ENCODE measurements at places on chromosomes 13 and 19.

DNA sequence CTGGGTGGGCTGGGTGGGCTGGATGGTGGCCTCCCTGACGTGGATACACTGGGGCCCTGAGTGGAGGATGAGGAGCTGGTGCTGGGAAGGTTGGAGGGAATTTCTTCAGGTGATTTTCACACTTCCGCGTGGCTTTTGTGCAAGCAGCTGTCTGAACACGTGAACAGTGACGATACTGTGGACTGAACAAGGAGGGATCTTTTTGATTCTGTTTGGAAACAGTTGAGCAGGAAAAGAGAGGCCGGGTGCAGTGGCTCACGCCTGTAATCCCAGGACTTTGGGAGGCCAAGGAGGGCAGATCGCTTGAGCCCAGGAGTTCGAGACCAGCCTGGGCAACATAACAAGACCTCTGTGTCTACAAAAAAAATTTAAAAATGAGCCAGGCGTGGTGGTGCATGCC is 9.1 kb upstream of the GTF2F1 start:
- no peak for DNase-seq

DNA sequence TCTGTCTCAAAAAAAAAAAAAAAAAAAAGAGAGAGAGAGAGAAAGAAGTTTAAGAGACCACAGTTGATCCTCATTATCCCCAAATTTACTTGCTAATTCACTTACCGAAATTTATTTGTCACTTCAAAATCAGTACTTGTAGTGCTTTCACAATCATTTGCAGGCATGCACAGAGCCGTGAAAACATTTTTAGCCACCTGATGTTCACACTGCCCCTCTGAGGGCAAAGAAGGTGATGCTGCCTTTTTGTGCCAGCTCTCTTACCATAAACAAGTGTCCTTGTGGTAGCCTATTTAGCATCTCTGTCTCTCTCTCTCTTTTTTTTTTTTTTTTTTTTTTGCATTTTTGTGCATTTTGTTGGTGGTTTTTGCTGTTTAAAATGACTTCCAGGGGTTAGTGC is 24.1 kb upstream of the CASP14 start:
- peak; percentile 39 for DNase-seq

DNA sequence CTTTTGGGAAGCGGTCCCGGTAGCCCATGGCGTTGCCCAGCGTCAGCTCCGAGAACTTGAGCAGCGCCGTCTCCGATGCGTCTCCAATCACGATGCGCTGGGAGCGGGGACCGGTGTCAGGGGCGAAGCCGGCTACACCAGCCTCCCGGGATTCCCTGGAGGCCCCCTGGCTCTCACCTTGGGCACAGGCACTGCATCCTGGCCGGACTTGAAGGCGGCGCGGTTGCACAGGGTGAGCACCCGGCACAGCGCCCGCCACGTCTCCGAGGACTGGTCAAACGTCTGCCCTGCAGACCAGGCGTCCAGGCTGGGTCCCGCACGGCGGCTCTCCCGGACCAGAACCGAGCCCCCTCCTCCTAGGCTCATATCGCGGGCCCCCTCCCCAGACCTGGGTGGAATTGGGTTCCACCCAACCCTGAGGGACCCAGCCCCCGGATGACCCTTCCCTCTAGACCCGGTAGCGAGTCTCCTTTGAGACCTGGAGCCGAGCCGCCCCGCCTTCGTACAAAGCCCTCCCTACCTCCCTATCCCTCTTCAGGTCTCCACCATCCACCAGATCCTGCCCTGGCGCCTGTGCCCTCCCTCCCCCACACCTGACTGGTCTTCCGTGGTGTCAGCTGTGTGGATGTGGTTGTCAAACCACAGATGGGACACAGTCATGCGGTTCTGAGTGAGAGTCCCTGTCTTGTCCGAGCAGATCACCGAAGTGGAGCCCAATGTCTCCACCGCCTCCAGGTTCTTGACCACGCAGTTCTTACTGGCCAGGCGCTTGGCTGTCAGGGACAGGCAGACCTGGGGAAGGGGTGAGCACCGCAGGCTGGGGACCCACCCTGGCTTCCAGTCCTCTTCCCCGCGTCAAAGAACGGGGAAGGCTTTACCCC is 4.8 kb downstream of the ATP4A start:
- no peak for DNase-seq

- no peak for DNase-seq
These were observed 766.1 kb upstream of the GPC6 start for GRCh38 chr13:92460479-92460878.

DNA sequence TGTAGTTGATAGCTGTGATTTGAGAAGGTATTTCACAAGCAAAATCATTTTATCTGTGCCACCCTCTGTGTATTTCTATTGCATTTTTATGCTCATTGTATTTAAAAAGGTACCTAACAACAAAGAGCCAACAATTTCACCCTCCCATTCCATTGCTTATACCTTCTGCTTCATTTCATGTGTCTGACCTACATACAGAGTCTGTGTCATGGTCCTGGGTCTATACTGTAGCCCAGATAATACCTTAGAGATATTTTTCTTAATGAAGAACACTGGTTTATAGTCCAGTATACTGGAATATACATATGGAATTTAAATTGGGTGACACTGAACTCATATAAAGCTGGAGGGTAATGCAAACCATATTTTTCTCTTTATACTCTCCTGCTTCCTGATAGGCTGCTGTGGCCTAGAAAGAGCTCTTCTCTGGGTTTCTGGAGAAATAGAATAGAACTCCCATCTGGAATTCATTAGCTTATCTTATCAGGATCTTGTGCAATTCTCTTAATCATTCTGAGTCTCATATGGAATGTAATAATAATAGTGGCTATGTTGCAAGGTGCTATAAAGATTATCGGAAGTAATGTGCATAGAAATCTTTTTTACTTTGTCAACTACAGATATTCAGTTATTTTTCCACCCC is 31.8 kb upstream of the SPART start:
- no peak for DNase-seq

GRCh38 chr13:52010890-52011631 is at the start of gene ATP7B:
Gene ATP7B, minus strand, starts transcription at chr13:52011450. Its CDS starts 113 bp downstream, at chr13:52011337.
- DNase-seq = no peak

DNA sequence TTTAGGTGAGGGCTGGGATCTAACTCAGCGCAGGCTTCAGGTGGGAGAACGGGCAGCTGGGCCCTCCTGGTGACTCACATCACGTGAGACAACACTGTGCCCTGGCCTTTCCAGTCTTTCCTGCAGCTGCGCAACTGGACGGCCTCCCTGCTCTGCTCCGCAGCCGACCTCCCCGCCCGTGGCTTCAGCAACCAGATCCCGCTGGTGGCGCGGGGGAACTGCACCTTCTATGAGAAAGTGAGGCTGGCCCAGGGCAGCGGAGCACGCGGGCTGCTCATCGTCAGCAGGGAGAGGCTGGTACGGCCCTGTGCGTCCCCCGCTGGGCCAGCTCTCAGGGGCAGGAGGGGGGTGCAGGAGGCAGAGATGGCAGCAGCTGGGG is 8.8 kb downstream of the SPPL2B start:
- no peak for DNase-seq

DNA sequence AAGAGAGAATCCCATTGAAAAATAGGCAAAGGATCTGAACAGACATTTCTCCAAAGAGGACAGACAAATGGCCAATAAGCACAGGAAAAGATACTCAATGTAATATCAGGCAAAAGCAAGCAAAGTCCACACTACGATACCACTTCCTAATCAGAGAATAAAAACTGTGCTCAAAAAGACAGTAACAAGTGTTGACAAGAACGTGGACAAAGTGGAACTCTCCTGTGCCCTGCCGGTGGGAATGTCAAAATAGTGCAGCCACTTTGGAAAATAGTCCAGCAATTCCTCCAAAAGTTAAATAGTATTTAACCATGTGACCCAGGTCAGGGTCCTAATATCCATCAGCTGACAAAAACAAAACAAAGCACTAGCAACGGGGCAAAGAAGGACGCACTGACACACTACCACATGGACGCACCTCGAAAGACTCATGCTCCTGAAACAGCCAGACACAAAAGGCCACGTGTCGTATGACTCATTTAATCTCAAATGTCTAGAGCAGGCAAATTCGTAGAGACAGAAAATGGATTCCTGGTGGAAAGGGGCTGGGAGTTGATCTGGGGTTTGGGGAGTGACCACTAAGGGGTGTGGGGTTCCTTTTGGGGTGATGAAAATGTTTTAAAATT is 5.2 kb downstream of the MIER2 start:
- DNase-seq = no peak

- no peak for DNase-seq
These were observed 6.9 kb downstream of the KIR3DL3 start for GRCh38 chr19:54731191-54731590.

DNA sequence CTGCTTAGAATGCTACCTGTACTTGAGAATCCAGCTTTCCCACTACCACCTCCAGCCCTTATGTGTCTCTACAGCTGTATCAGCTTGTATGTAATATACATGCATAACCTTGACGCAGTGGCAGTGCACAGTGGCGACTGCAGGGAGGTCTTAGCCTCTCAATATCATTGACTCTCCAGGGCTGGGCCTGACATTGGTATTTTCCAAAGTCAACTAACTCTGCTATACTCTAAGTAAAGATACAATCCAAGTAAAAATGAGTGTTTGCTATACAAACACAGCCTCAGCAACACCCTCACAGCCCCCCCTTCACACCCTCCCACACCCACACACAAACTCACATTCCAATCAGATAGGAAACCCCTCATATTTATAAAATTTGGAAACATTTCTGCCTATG is 6.7 kb upstream of the UBL3 start:
- no peak for DNase-seq

GRCh38 chr13:23372264-23372906 is 61.1 kb downstream of the SACS start:
- no peak for DNase-seq

DNA sequence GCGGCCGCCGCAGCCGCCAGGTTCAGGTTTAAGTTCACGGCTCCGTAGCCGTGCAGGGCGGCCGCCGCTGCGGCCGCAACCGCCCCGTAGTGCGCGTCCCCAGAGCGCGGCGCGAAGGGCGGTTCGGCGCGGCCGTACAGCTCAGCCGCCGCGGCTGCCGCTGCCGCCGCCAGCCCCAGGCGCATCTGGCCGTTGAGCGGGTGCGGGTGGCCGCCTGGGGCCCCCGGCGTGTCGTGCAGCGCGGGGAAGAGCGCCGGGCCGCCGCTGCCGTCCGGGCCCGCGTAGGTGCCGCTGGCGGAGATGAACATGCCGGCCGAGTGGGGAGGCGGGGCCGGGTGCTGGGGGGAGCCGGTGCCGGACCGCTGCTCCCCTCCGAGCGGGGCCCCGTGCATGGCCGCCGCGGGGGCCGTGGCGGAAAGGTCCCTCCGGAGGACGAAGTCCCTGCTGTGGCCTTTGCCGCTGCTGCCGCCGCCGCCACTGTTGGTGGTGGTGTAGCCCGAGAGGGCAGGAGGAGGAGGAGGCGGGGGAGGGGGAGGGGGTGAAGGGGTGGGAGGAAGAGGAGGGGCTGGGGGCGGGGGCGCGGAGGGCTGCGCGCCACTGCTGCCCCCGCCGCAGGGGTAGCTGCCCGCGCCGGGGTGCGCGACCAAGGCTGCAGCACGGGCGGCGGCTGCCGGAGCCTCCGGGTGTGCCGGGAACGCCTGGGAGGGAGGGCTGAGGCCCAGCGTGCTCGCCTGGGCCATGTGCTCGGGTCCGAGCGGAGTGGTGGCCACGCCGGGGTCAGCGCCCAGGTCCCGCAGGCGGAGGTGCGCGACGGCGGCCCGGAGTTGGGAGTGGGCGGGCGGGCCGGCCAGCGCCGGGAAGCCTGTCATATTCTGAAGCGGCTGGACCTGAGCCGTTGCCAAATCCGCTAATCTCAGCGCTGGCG is 654 bp downstream of the ZIC5 start:
- no peak for DNase-seq

DNA sequence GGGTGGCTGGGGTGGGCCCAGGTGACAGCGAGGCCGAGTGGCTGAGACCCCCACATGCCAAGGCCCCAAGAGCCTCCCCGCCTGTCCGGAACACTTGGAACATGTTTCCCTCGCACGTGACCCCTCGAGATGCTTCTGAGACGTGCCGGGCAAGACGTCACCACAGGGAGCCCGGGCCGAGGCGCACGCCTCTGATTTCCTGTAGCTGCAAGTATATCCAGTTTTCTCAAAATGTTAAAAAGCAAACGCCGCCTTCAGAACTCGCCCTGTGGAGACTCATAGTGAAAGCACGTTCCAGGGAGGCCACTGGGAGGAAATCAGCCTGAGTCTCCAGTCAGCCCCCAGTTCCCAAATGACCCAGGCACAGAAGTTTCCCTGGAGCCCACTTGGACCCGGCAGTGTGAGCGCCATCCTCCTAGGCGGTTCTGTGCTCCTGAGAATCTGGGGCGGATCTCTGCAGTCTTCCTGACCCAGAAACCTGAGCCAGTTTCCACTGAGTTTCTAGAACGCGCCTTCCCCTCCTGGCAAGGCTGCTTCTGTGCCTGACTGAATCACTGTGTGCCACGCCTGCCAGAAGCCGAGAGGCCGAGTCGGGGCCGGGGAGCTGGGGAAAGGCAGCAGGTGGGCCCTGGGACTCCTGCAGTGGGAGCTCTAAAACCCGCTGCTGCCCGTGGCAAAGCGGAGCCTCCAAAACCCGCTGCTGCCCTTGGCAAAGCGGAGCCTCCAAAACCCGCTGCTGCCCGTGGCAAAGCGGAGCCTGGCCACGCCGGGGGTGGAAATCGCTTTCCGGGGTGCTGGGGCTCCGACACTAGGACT is 179.3 kb downstream of the KDM4B start:
- no peak for DNase-seq

DNA sequence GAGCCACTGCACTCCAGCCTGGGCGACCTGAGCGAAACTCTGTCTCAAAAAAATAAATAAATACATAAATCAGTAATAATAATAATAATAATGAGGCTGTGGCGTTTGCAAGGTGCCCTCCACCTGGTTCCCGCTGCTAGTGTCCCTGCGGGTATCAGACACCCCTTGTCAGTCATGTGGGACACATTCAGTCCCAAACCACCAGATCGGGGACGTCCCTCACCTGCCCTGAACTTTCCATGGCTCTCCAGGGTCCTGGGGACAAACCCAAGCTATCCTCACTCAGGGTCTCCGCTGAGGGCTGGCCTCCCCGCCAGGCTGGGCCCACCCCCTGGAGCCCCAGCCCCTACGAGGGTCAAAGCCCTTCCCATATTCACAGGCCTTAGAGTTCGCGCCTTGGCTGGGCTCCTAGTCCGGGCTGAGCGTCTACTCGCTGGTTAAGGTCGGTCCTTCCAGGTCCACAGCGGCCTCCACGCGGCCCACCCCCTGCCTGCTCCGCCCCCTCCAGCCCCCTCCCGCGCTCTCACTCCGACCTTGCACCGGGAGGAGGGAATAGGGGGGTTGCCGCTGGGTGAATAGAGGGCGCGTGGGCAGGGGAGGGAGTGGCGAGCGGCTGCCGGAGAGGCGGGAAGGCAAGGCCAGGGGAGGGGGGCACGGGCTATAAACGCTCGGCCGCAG is 349 bp upstream of the KISS1R start:
- no peak for DNase-seq

DNA sequence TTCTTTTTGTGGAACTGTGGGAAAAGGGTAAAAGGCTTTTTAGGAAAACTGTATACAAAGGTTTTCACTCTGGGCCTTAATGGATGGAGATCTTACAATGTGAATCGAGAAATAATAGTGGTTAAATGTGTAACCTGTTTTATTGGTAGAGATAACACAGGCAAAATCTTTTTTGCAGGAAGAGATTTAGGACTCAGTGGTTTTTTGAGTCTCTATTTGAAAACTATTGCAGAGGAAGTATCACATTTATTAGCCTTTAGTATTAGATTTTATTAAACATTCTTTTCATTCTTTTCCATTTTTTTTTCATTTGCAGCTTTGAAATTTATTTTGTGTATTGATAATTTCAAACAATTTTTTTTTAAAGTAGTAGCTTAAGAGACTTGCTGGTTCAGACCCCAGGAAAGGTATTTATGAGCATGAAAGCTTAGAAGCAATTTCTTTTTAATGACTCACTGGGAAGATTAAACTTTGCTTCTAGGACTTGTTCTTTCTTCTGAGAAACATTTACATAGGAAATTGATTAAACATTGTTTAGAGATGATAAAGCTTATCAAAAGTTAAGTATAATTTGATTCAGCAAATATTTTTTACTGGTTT is 10.5 kb downstream of the KLF5 start:
- DNase-seq = no peak

Measured in H4 (cell line).